ENCODE measurements at places on chromosomes 1 and 21.
A peak's percentile ranks its signal among the peaks of the same experiment; 100 is the strongest.

GRCh38 chr1:163083690-163084089 lies 14.5 kb downstream of the RGS4 start:
- DNase-seq: no peak

- DNase-seq: peak; percentile 28
These were observed 1.2 kb downstream of the PIK3C2B start for GRCh38 chr1:204493145-204493983.

GRCh38 chr1:238196516-238196915 lies 305.8 kb upstream of the ZP4 start:
- DNase-seq: no peak

DNA sequence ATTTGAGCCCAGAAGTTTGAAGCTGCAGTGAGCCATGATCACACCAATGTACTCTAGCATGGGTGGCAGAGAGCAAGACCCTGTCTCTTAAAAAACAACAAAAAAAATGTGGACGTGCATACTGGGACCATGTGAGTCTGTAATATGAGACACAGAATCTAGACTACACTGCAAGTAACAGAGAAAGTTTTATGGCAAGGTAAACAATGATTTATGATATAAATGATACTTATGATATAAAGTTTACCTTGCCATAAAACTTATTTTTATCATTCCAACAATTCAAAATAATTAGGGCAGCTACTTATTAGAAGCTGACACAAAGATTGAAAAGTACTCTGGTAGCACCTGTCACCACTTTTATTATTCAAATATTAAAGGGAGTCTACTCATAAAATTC lies 34.7 kb downstream of the WDR26 start:
- no peak for DNase-seq

DNA sequence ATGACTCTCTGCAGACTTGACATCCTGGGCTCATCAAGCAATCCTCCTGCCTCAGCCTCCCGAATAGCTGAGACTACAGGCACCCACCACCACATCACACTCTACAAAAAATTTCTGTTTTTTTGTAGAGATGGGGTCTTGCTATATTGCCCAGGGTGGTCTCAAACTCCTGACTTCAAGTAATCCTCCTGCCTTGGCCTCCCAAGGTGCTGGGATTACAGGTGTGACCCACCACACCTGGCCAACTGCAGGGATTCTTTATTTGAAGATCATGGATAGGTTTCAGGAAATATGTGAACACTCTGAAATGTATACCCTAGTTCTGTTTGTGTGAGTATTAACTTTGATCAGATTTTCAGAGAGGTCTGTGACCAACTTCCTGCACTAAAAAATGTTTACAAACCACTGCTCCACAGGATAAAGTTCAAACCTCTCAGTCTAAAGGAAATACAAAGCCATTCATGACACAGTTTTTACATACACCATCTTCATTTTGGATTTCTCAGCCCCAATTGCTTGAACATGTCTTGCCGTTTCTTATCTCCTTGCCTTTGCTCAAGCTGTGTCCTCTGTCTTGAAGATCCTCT lies 252.3 kb upstream of the FGGY start:
- DNase-seq: no peak

Data from DMS79 (cell line).